ENCODE measurements at places on chromosomes 7 and 10.
A peak's percentile ranks its signal among the peaks of the same experiment; 100 is the strongest.

- peak; percentile 8 for DNase-seq
Observed at GRCh38 chr10:3271354-3272115, 99.0 kb upstream of the PITRM1 start.

DNA sequence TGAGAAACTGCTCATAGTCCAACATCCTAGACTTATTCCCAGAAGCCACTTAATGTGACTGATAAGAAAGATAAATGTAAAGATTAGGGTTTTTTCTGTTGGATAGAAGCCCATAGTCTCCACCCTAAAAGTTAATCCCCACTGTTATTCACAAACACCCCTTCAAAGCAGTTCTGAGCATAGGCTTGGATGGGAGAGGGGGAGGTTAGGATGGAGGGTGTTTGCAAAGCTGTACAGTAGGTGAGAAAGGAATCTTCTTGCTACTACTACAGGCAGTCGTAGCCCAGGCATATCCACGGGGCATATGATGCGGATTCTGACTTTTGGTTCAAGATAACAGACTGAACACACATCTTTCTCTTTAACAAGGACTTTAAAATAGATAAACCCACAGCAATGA is 535.9 kb downstream of the PHTF2 start:
- DNase-seq = no peak

- DNase-seq = no peak
Observed at GRCh38 chr7:123229426-123229825, 29.7 kb upstream of the SLC13A1 start.

- no peak for DNase-seq
Observed at GRCh38 chr10:69576334-69577011, 3.3 kb upstream of the NEUROG3 start.

- DNase-seq = no peak
Observed at GRCh38 chr7:120792861-120793130, 65.1 kb downstream of the TSPAN12 start.

- DNase-seq = no peak
Observed at GRCh38 chr7:138295049-138295637, 164.9 kb upstream of the TRIM24 start.

DNA sequence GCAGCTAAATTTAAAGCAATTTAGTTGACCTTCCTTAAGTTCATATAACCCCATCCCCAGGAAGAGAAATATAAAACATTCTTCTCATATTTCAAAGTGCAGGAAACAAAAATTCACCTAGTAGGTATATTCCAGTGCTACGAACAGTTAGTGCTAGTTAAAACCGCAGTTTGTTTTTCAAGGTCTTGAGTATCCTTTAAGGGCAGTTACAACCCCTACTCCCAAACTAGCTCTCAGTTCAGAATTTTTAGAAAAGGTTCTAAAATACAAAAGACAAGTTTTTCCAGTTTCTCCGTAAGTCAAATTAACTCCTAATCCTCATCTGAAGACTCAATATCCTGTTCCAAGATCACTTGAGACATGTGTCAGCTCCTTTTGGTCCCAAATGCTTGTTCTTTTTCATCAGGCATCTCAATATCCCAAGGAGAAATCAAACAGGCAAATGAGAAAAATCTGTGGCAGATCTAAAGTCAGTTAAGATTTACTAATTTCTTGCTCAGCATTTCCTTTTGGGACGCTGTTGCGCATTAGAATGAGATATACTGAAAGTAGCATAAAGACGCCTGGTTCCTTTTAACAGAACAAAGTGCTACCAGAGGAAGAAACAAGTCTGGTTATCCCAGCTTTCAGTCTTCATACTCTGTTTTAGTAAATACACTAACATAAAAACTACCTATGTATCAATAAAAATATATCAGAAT is 51.8 kb downstream of the ARHGAP12 start:
- no peak for DNase-seq

- no peak for DNase-seq
Observed at GRCh38 chr10:63415640-63416244, 50.0 kb downstream of the JMJD1C start.

DNA sequence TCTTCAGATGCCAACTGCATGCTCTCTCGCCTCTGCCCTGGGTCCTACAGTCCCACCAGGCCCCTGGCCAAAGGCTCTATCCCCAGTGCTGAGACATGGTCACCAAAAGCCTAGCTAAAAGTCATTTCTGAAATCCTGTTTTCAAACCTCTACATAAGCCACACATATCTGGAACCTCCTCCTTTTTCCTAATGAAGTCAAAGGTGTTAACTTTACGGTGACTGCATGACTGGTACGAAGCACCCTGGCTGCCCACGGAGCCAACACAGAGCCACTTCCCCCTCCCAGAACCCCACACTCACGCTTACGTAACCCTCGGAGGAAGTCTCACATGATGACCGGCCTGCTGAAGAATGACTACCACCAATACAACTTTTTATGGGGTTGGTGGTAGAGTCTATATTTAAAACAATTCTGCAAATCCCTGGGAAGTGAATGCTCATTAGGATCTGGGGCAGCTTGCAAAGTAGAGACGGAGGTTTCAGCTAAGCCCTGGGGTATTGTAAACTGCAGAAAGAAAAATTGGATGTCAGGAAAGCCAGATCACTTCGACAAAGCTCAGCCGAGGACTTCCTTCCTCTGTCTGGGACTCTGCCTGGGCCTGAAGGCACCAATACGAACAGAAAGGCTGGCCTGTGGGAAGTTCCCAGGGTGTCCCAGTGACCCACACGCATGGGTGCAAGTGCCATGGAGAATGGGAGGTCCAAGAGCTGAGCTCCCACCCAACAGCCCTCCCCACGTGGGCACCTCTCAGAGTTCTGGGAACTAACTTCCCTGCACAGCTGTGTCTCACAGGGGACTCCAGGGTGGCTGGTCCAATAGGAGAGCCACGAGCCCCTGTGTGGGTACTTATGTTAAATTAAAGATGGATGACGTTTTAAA is 50.7 kb downstream of the PDGFA start:
- DNase-seq = no peak

DNA sequence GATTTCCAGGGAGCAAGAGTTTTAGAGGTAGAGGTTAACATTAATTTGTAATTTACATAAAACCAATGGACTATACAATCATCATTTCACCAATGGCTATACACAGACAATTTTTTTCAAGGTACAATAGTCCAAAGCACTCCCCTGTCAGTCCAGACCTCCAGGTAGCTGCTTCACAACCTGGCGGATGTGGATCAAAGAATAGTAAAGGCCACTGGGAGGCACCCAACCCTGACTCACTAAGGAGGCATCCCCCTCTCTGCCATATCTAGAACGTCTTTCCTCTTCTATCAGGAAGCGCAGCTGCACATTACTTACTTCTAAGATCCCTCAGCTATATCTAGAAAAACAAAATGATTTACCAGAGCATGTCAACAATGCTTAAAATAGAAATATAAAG is 217.7 kb upstream of the AOAH start:
- DNase-seq = no peak

GRCh38 chr7:44603193-44603592 is 3.2 kb upstream of the OGDH start:
- no peak for DNase-seq

GRCh38 chr7:126203185-126203584 is 1049.6 kb downstream of the GRM8 start:
- no peak for DNase-seq

GRCh38 chr7:106425017-106425719 is 140.4 kb upstream of the NAMPT start:
- peak; percentile 54 for DNase-seq

- DNase-seq = no peak
Observed at GRCh38 chr10:92886334-92886961, 38.1 kb downstream of the EXOC6 start.

DNA sequence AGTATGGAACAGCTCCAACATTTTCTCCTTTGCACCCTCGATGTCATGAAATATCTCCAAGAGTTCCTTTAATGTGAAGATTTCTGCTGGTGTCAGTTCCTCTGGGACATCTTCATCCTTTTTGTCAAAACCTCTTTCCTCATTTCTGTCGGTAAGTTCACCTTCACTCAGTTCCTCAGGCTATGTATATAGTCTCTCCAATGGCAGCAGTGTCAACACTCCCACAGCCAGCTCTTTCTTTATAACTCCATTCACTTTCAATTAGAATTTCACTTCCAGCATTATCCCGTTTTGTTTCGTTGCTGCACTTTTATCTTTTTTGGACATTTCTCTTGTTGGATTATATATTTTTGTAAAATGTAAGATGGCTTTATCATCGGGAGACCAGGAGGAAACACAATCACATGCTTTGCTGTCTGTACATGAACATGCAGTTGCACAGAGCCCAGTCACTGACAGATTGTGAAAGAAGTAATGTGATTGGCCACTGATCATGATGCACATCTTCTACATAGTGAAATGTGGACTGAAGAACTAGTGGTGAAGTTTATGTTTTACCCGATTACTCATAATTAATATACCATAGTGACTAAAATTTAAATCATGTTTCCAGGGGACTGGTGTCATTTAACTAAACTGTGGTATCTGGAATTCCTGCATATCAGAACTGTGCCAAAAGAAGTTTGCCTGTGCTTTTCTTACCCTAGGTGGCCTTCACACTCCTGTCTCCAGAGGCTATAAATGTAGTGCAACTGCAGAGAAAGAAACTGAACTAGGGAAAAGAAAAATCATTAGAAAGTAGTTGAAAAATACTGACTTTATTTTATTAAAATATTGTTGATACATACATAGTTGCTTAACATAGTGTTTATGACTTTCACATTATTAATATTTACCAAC is 289.6 kb downstream of the PPP1R3A start:
- DNase-seq = no peak

- no peak for DNase-seq
Observed at GRCh38 chr7:120981888-120982615, 6.5 kb upstream of the CPED1 start.

GRCh38 chr10:49162761-49163310 is 25.4 kb downstream of the TMEM273 start:
- no peak for DNase-seq

DNA sequence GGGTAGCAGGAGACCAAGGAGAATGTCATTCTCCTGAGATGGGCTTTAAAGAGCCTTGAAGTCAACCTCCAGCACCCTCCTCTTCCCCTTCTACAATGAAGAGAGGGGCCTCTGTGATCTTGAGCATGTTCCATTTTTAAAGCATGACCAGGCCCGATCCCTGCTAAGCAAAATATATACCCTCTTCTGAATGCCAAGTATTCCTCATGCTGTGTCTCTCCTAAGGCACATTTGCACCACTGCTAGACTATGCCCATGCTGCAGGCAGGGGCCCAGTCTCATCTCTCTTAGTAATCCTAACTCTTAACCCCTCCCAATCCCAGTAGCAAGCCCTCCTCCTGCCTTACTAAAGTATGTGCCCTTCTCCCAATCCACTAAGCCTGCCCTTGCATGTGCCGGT is 18.4 kb downstream of the SORBS1 start:
- DNase-seq = no peak

DNA sequence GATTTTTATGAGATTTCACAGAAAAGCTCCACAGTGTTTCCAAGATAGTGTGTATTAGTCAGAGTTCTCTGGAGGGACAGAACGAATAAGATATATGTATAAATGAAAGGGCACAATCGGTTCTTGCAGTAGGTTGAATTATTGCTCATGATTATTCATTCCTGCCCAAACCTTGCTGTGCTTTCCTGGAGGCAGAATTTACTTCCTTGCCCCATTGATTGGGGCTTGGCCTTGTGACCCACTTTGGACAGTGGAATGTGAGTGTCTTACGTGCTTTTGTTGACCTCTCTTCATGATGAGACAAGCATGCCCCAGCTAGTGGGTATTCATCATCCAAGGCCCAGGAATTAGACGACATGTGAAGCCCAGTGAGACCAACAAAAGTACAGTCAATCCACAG is 53.0 kb upstream of the ABCB5 start:
- DNase-seq = no peak

GRCh38 chr10:86688398-86688921 is 20.1 kb downstream of the LDB3 start:
- DNase-seq = peak; percentile 48

GRCh38 chr10:68954904-68955303 is 1.1 kb upstream of the DDX21 start:
- no peak for DNase-seq

GRCh38 chr7:90723233-90723632 is 127.1 kb downstream of the CDK14 start:
- no peak for DNase-seq

DNA sequence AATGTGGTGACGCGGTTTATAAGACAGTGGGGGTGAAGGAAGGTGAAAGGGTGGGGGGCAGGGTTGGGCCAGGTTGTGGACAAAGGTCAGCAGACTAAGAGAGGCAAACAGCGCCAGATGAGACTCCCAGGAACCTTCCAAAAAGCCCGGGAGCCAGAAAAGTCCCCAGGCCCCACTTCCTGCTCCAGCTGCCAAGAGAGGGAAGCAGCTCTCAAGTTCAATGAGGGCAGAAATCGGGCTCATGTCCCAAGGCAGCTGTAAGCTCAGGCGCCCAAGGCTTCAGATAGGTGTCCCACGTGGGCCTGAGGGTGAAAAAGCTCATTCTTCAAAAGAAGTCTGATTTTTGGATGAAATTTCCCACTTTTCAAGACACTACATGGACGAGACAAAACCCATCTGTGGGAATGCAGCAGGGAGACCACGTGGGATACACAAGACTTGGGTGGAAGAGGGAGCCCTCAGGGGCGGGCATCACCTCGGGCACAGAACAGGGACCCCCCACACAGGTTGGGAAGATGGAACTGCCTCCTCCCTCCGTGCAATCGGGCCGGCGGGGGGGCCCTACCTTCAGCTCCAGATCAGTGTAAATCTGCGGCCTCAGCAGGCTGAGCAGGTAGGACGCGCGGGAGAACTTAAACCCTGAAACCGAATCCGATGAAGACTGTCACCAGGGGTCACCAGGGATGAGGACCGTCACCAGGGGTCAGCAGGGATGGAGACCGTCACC is 7.8 kb downstream of the PYROXD2 start:
- no peak for DNase-seq

DNA sequence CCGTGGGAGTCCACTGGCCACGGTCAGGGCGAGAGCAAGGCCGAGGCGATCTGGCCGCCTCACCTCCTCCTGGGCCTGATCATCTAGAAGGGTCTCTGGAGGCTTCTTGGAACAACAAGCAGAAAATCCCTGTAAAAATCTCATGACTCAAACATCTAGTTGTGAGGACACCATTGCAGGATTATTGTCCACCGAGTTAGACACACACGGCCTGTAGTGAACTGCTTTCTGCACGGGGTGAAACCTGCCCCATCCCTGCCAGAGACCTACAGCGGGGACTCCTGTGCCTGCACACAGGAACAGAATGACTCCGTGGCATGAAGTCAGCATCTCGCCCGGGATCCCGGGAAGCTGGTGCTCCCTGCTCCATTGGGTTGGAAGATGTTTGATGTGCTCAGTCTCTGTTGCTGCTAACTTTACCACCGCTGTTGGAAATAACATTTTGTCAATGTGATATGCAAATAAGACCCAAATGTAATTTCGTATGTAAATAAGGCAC is 267.0 kb upstream of the TCERG1L start:
- DNase-seq = no peak

- DNase-seq = peak; percentile 44
Observed at GRCh38 chr7:149741629-149742028, 31.8 kb downstream of the ZNF467 start.

GRCh38 chr10:79354141-79354540 is 6.9 kb downstream of the PPIF start:
- no peak for DNase-seq

DNA sequence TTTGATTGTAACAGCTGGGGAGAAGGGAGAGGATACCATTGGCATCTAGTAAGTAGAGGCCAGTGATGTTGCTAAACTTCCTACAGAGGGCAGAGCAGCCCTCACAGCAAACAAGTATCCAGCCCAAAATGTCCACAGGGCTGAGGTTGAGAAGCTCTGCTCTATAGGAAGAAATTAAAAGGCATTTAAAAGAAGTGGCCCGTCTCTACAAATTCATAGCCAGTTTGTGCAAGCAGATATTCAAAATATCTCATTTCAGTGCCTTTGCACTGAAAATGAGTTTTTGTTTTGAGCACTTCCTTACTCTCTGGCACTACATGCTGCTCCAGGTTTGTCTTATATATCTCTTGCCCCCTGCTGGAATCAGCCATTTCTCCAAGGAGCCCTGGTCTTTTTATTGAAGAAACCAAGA is 330.0 kb downstream of the BBS9 start:
- DNase-seq = peak; percentile 23
